NCI-H1436 (cell line): ENCODE measurements at places on chromosomes 3 and 15.
A peak's percentile ranks its signal among the peaks of the same experiment; 100 is the strongest.

GRCh38 chr3:58666683-58667082 lies at the start of gene FAM3D:
FAM3D (minus strand) TSS chr3:58666774; CDS start chr3:58655563, 11,211 bp downstream.
- no peak for DNase-seq

- no peak for DNase-seq
These were observed 33.0 kb upstream of the ANKDD1A start for GRCh38 chr15:64878705-64879104.

DNA sequence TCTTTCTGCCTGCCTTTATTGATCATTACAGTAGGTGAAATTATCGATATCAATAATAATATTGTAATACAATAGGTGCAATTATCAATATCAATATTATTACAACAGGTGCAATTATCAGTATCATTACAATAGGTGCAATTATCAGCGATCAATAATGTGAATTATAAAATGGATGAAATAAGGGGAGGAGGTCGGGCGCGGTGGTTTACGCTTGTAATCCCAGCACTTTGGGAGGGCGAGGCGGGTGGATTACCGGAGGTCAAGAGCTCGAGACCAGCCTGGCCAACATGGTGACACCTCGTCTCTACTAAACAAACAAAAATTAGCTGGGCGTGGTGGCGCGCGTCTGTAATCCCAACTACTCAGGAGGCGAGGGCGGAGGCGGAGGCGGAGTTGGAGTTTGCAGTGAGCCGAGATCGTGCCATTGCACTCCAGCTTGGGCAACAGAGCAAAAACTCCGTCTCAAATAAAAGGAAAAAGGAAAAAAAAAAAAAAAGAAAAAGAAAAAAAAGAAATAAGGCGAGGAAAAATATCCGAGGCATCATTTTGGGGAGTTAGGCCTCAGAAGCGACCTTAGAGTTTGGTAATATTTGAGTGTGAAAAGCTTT lies 611 bp upstream of the BNIP2 start:
- peak; percentile 33 for DNase-seq

DNA sequence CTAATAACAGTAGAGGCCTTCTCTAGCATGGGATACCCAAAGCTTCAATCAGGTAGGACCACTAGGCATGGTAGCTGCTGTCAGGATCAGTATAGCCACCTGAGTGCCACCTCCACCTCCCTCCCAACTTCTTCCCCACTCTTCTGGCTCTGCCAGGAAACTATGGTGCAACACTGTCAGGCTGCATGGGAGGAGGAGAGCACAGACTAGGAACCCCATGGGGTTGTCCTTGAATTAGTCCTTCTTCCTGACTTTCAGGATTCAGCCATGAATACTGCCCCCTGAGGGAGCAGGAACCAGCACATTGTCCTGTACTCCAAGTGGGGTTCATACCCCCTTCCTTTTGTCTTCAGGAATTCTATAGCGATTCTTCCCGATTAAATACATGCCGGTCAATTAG lies 340.8 kb upstream of the ONECUT1 start:
- no peak for DNase-seq

DNA sequence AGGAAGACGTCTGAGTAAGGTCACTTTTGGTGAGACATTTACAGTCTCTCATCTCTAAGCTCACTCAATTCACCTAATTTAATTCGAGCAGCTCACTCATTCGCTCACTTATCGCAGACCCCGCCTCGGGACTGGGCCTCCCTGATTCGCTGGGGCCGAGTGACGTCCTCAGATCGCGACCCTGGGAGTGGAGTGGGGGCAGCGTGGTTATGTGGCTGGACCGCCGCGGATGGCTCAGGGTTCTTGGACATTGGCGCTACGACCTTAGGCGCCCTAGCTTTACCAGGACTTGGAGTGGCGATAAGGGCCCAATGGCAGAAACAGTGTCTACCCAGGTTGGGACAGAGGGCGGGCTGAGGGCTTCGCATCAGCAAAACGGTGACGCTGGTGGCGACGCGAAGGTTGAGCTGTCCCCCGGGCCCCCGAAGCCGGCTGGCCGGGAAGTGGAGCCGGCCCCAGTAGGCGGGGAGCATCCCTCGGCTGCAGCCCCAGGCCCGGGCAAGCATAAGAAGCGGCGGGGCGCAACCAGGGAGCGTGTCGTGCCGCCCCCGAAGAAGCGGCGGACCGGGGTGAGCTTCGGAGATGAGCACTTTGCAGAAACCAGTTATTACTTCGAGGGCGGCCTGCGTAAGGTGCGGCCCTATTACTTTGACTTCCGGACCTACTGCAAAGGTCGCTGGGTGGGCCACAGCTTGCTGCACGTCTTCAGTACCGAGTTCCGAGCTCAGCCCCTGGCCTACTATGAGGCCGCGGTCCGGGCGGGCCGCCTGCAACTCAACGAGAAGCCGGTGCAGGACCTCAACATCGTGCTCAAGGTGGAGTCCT lies at the start of gene RPUSD2:
TSS of gene RPUSD2 (plus strand) at position 171 of the 825 bp plus-strand sequence. CDS start at position 210, 39 bp downstream.
- DNase-seq = peak; percentile 84

DNA sequence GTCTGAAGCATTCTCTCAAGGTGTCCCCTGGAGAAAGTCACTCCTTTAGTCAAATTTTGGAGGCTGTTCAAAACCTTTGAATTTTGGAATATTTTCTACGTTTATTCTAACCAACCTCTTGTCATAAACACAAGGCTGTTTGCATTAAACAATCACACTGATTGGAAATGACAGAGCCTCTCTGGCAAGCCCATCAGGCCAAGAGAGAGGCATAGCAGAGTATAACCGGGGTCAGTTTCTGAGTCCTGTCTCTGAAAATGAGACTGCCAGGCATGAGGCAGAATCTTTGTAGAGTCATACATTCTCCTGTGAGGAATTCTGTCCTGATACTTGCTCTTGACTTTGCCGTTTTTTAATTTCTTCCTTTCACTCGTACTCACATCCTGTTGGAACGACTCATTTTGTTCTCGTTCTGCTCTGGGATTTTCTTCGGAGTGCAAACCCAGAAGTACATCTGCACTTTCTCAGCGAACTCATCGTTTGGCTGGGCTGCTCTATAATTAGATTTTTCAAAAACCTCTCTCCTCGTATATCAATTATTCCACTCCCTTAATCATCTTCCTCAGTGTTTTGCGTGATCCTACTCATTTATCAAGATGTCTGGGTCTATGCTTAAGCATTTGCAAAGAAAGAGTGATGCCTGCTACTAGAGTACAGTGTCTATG lies 114.2 kb downstream of the AGBL1 start:
- DNase-seq = no peak

- DNase-seq = peak; percentile 67
These were observed 56.5 kb downstream of the KY start for GRCh38 chr3:134594331-134594741.

GRCh38 chr3:197009532-197010019 lies 20.0 kb downstream of the MELTF start:
- no peak for DNase-seq

DNA sequence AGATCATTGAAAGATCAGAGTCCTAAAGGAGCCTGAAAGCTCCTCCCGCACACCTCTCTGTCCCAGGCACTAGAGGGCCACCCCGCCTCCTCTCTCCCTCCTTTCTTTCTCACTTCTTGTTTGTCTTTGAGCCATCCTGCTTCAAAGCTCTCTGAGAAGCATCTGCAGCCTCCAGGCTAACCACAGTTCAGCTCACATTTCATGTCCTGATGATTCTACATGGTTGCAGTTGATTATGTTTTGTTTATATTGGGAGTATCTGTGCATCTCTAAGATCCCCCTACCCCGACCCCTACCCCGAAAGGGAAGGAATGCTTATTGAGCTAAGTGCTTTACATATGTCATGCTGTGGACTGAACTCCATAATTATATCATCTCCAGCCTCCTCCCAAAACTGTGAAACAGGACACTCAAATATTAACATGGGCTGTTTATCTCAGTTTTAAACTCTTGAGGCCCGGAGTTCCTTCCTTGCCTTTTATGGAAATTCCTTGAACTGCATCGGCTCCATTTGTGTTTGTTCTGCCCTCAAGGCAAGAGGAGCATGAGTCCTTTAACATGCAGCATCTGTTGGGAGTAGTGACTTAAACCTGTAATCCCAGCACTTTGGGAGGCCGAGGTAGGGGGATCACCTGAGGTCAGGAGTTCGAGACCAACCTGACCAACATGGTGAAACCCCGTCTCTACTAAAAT lies 30.9 kb downstream of the MGLL start:
- no peak for DNase-seq

DNA sequence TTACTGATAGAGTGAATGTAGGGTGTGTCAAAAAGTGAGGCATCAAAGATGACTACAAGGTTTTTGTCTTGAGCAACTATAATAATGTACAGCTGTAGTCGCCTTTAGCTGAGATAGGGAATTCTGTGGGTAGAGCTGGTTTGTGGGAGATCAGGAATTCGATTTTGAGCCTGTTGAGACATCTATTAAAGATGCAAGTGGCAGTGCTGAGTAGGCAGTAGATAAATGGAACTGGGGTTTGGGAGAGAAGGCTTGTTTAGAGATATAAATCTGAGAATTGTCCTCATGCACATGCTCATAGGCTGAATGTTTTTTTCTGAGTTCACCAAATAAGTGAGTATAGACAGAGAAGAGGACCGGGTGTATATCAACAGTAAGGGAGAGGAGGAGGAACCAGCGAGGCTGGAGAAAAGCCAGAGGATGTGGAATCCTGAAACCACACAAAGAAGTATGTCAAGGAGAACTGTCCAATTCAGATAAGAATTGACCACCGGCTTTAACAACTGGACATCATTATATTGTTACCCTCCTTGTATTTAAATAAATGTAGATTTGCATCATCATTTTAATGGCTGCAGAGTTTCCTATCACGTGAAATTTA lies 146.0 kb upstream of the TNIK start:
- no peak for DNase-seq

DNA sequence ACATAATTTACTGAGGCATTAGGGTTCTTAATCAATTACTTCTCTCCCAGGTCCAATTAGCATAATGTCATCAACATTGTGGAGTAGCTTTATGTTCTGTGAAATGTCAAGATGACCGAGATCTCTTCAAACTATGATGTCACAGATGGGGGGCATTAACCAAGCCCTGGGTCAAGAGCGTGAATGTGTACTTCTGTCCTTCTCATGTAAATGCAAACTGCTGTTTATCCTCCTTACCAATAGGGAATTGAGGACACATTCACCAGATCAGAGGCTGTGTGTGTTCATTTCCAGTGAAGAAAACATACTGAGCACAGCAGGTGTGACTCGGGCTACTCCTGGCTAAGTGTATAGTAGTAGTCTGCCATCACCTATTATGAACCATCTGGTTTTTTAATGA lies 177.9 kb downstream of the MINAR1 start:
- DNase-seq = no peak

- DNase-seq = no peak
These were observed 2.6 kb upstream of the MAP6D1 start for GRCh38 chr3:183827809-183828537.

GRCh38 chr3:149174901-149175300 lies 45.5 kb downstream of the HPS3 start:
- DNase-seq = no peak

DNA sequence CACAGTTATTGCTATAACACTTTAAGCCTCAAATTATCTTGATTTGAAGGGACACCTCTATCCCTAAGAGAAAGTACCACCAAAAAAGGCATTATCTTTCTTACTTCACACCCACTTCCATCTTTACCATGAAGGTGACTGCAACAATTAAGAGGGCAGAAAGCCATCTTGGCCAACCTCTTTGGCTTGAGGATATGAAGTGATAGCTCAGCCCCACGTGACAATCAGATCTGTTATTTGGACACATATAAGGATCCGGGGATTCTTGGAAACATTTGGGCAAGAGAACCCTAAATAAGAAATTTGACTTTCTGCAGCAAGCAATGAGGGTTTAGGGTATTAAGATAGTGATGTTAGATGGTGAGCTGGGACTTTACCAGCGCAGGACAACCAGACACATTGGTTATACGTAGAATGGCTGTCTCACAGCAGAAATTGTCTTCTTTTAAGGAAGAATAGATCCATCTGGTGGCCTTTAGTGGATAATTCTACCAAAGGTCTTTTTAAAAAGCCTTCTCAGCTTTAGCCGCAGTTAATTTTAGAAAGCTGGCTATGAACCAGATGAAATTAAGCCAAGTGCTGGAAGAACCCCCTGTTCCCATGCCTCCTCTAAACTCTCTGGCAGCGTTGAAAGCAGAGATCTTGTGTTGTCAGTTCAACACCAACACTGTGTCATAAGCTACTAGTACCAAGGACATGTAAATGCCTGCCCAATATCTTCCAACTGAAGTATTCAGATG lies 12.3 kb downstream of the HCLS1 start:
- no peak for DNase-seq

DNA sequence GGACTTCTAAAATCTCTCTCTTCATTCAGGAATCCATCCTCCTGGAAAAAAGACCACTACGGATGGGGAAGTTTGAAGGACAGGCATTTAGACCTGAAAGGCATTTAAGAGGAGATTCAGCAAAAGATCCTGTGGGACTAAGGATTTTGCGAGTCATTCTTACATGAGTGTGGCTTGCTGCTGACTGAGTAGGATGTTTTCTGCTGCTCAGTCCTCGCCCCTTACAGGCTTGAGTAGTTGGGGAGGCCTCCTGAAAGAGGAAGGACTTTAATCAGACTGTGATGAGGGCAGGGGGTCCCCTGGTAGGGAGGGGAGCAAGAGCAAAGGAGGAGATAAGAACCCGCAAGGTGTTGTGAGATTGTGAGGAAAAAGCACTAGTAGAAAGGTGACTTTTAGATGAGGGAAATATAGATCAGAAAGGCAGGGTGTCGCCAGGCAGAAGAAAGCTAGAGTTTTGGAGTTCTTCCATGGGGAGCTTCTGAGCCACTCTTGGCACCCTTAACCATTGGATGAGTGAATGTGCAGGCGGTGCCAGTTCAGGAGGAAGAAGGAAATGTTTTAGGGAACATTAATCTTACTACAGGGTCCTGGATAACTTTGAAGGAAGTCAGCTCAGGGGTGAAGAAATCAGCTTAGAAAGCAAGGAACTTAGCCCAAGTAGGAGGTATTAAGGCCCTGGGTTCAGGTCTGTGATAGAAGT lies 171.1 kb downstream of the RORA start:
- DNase-seq = no peak

DNA sequence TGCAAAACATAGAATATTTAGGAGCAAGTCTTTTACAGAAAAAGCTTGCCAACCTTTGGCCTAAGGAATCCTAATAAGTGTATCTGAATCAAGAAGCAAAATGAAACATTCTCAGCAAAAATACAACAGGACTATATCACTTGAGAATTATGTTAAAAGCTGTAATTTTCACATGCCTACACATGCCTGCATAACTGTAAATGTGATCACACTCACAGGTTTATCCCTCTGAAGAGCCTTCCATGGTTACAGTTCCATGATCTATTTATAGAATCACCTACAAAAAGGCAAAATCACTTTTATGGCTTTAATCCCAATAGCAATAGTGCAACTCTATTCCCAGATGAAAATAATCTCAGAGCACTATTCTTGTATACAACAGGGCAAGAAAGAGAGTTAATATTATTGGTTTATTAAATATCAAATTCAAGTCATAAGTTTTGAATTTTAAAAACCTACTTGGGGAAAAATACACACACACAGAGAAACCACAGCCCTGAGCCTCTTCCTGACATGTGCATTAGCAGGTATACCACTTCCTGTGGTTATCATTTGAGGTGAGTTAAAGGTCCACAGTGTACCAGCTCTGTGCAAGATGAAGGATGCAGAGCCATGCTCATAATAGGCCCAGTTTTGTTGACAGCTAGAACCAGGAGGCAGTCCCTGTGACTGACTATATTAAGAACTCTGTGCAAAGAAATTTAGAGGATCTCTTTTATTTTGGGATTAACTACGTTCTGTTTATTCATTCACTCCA lies 252.5 kb upstream of the TGFBR2 start:
- DNase-seq = no peak

- DNase-seq = no peak
These were observed 188.4 kb downstream of the RAP2B start for GRCh38 chr3:153350420-153350819.
